Activated CD8-positive, alpha-beta memory T cell treated with anti-CD3 and anti-CD28 coated beads, Interleukin-2, amount 50 U/mL, for 4 hours (primary cell): ENCODE measurements at places on chromosomes 4 and X.
A peak's percentile ranks its signal among the peaks of the same experiment; 100 is the strongest.

DNA sequence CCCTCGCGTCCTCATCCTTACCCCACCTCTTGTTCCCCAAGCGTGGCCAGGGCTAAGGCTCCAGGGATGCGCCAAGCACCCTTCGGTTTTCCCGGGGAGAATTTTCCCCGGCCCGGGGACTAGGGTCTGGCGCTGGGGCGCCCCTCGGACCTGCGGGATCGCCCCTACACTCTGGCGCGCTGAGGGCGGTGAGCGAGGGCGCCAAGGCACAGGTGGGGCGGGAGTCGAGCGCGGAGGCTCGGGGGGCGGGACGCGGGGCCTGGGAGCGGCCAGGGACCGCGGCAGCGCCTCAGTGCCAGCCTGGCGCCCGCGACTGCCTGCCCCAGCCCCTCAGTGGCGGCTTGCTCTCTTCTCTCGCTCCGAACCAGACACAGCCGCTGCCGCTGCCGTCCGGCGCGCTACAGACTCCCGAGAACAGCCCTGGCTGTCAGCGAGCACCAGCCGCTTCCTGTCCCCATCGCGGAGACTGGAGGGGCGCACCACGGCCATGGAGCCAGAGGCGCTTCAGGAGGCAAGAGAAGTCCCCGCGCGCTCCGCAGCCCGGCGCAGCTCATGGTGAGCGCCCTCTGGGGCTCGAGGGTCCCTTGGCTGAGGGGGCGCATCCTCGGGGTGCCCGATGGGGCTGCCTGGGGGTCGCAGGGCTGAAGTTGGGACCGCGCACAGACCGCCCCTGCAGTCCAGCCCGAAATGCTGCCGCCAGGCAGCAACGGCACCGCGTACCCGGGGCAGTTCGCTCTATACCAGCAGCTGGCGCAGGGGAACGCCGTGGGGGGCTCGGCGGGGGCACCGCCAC is at the start of gene DRD5:
TSS of gene DRD5 (plus strand) at position 292 of the 793 bp plus-strand sequence. CDS start at position 688, 396 bp downstream.
- DNase-seq = no peak

- no peak for DNase-seq
Observed at GRCh38 chr4:168071304-168071703, 21.0 kb upstream of the ANXA10 start.

- DNase-seq = no peak
Observed at GRCh38 chrX:103847174-103847870, 15.3 kb upstream of the RAB9B start.

GRCh38 chr4:125392694-125393093 is 77.9 kb downstream of the FAT4 start:
- no peak for DNase-seq

GRCh38 chr4:84279678-84280077 is 219.4 kb downstream of the NKX6-1 start:
- no peak for DNase-seq

DNA sequence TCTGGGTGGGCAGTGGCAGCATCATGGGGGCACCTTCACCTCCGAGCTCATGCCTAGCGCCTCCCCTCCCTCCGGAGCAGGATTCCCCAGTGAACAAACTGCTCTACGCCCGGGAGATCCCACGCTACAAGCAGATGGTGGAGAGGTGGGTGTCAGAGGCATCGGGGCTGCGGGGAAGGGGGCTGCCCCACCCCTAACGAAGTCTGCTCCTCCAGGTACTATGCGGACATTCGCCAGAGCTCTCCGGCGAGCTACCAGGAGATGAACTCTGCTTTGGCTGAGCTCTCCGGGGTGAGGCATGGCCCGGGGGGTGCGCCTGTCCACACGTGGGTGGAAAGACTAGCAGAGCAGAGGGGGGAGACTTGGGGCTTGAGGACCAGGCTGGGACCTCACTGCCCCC is 2.7 kb upstream of the SRPK3 start:
- no peak for DNase-seq

DNA sequence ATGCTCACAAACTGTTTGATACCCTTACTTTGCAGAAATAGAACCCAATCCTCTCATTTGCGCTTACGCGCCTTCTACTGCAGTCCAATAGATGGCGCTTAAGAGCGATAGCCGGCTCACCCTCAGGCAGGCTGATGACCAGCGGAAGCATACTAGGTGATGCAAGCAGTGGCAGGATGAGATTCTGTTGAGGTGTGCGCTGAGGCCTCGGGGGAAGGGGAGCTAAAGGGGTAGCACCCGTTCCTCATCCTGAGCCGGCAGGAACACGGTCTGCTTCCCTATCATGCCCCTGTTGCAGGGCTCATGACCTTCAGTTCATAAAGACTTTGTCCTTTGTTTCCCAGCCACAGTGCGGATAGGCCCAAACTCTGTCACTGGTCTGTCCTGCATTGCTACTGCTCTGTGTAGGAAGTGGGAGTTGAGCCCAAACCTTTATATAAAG is 628.9 kb downstream of the TLL1 start:
- DNase-seq = no peak

DNA sequence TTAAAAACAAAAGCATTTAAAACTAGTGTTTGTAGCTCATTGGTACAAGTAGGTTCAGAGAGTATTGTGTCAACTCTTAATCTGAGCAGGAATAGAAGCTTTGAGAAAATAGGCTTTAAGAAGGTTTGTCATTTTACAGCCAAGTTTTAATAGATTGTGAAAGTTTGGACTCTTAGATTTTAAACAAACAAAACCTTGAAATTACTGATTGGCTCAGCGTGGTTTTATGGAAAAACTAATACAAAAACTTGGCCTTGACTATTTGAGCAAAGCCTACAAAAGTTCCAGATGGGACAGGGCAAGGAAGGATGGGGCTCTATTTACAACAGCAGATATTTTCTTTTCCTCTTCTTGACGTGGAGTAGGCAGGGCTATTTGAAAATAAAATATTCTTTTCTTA is 16.5 kb downstream of the ZFX start:
- DNase-seq = no peak

DNA sequence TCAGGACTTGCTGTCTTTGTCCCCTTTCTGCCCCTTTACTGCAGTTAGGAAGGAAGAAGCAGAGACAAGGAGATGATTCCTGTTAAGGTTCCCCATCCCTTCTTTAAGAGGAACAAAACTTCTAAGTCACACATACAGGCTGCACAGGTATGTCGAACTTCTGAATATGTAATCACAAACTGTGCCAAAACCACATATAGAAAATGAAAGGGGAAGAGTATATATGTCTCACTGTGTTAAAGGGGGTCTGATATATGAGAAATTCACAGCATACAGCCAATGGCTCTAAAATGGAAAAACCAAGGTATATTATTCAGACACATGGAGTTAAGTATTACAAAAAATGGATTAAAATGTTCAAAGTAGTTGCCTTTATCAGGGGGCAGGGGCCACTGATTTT is 11.7 kb downstream of the CFAP97 start:
- no peak for DNase-seq

GRCh38 chr4:110586131-110586850 is 36.6 kb downstream of the PITX2 start:
- DNase-seq = no peak

DNA sequence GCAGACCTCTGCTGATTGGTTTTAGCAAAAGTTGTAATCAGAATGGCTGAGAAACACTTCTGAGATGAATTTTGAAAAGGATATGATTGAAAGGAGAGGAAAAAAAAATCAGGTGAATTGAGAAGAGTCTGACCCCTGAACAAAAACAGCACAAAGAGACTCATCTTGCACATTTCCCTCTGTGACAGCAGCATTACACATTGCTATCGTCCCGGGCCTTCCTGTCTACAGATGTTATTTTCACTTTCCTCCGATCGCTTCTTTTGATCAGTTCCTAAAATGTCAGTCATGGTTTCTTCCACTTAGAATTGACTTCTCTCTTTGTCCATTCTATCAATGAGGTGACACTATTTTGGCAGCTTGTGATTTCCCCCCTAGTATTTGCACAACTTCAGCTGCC is 262.6 kb downstream of the GPC3 start:
- no peak for DNase-seq

- peak; percentile 67 for DNase-seq
Observed at GRCh38 chrX:129769467-129770154, 10.1 kb upstream of the SASH3 start.

DNA sequence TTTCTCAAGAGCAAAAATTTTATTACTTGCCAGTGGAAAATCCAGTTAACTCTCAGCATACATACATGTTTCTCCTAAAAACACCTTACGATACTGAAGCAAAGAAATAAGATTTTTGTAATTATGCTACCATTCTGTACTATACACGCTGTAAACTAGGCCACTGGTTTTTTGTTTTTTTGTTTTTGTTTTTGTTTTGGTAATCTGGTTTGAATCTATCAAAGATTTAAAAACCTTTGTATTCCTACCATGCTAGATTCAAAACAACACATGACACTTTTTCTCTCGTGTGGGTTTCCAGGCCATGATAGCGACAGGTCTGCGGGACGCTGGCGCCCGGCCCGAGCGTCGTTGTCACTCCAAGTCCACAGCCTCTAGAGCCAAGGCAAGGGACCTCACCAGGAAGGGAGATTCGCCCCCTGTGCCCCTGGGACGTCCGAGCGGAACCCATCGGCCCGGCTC is 723 bp downstream of the TMEM192 start:
- no peak for DNase-seq

GRCh38 chr4:48687313-48688051 is 92.6 kb downstream of the FRYL start:
- DNase-seq = no peak

DNA sequence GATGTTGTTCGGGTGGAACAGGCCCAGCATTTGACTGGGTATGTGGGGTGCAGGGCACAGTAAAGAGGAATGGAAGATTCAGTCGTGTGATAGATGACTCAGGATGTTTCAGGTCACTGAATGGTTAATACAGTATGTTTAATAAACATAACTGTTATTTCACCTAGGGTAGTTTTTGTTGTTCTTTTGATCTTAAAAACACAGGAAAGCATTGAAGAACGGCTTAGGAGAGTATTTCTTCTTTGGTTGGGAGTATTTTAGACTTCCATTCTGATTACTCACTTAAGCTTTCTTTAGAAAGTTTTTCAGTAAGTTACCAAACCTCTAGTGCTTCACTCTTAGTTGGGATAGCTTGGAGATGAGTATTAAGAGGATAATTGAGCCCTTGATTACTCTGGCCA is 62.3 kb downstream of the STAG2 start:
- no peak for DNase-seq

GRCh38 chrX:39827951-39828350 is 269.8 kb downstream of the BCOR start:
- no peak for DNase-seq
